ENCODE measurements at places on chromosomes 7 and 10.
A peak's percentile ranks its signal among the peaks of the same experiment; 100 is the strongest.

GRCh38 chr7:25777969-25778708 is 373.9 kb upstream of the NFE2L3 start:
- DNase-seq: no peak

GRCh38 chr7:32255036-32255435 is 184.8 kb upstream of the PDE1C start:
- no peak for DNase-seq

DNA sequence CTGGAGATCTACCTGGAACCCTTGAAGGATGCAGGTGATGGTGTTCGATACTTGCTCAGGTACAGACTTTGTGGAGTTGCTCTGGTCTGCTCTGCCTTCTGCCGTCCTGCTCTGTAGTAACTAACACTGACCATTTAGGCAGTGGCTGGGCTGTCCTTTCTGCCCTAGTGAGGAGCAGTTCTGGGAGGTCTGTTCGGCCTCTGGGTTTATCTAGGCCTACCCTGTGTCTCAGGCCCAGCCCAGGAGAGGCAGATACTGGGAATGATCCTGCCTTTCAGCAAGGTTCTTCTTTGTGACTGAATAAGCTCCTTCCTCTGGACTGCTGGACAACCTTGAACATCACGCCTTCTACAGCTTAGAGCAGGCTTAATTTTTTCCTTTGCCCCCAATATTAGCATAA is 1.7 kb downstream of the ZFYVE27 start:
- no peak for DNase-seq

GRCh38 chr10:21184216-21184615 is 287.1 kb upstream of the NEBL start:
- DNase-seq: no peak

DNA sequence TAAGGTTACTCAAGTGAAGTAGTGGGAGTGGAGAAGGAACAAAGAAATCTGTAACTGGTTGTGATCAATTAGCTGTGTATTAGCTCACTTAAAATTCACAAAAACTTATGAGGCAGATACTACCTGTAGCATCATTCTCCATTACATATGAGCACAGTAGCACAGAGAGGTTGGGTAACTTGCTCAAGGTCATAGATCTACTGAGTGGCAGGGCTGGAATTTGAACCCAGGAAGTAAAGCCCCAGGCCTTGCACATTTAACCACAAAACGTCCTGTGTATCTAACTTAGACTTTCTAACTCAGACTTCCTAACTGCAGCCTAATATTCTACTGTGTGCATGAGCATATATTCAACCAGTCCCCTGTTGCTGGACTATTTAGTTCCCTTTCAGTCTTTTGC is 5.6 kb upstream of the SLF2 start:
- no peak for DNase-seq

- DNase-seq: no peak
Observed at GRCh38 chr10:454860-455259, 234.6 kb downstream of the DIP2C start.

DNA sequence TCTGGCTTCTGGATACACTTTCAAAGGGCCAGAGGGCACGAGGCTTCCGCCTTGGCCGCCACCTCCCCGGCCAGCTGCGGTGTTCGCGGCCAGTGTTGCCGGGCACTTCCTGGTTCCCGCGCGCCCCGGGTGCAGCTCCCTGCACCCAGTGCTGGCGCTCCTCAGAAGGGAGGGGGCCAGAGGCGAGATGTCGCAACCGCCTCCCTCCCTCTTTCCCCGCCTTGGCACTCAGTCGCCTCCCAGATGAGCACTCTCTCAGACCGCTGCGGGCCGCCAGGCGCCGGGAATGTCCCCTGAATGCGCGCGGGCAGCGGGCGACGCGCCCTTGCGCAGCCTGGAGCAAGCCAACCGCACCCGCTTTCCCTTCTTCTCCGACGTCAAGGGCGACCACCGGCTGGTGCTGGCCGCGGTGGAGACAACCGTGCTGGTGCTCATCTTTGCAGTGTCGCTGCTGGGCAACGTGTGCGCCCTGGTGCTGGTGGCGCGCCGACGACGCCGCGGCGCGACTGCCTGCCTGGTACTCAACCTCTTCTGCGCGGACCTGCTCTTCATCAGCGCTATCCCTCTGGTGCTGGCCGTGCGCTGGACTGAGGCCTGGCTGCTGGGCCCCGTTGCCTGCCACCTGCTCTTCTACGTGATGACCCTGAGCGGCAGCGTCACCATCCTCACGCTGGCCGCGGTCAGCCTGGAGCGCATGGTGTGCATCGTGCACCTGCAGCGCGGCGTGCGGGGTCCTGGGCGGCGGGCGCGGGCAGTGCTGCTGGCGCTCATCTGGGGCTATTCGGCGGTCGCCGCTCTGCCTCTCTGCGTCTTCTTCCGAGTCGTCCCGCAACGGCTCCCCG is at the start of gene FFAR4:
FFAR4 (plus strand) TSS at position 231 of the 842 bp plus-strand sequence; CDS start at position 287, 56 bp downstream.
- no peak for DNase-seq

- DNase-seq: no peak
Observed at GRCh38 chr10:86655596-86655995, 1.2 kb downstream of the OPN4 start.

- DNase-seq: no peak
Observed at GRCh38 chr7:16095171-16095950, 326.0 kb downstream of the CRPPA start.

DNA sequence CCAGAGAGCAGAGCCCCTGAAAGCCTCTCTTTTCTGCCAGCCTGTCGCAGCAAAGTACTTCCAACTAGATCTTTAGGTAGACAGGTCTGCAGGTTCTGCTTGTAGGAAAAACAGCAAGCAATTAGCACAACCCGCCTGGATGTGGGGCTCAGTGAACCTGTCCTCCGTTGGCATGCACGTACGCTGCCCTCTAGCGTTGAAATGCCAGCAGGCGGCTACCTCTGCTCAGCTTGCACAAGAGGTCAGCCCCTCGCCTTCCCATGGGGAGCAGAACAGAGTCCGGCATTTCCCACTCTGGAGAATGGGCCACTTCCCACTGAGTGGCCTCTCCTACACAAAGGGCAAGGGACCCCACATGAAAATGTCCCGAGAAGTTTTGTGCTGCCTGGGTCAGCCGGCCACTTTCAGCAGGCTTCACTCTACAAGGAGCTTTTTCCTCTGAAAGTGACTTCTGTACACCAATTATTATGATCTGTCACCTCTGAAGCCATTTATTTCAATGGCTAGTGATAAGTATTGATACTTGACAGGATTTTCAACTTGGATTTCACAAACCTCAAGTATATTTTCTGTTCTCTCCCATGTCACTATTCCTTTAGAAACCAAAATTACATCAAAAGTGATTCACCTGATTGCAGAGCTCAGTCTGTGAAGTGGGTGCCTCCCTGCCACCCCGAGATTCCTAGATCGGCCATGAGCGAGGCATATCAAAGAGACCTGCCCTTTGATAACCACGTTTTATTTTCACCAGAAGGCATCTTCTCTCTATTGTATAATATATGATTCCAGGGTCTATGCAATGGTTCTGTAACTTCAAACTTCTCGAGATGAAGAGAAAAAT is 56.7 kb downstream of the JCAD start:
- DNase-seq: peak; percentile 55

GRCh38 chr10:29955329-29955935 is 104.0 kb downstream of the JCAD start:
- no peak for DNase-seq

DNA sequence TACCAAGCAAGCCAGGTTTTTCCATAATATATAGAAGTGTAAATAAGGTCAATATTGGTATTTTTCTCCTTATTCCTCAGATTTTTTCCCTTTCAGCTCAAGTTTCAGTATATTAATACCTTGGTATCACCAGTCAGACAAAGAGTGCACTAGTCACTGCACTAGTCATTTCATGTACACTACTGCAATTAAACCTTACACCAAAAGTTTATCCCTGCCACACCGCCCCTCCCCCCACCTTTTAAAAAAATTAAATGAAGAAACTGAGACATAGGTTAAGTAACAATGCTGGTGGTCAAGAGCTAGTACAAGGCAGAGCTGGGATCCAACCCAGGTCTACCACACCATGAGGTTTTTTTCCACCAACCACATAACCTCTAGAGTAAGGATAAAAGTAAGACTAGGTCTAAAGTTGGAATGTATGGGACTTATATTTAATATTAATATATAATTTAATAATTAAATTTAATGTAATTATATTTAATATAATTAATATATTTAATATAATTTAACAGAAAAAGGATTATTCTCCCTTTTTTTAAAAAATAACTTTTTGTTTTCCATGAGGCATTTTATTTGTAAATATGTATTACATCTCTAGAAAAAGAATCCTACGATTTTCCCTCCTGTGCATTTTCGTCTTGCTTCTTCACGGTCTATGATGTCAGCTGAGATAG is 68.5 kb downstream of the NT5C2 start:
- DNase-seq: no peak

DNA sequence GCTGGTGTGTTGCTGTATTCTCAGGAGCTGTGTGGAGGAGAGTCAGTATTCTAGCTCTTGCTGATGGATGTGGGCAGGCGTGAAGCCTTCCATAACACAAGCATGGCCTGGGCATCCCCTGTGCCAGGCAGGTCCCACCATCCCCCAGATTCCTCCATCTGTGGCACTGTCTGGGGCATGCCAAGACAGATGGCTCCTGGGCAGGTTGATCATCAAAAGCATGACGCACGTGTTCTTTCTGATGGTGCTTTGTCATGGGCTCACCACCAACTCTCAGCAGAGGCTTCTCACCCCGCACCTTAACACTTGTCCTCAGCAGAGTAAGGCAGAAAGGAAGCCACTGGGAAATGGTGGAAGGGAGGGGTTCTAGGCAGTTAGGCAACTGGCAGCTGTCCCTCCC is 364.3 kb downstream of the PLXNA4 start:
- DNase-seq: no peak

DNA sequence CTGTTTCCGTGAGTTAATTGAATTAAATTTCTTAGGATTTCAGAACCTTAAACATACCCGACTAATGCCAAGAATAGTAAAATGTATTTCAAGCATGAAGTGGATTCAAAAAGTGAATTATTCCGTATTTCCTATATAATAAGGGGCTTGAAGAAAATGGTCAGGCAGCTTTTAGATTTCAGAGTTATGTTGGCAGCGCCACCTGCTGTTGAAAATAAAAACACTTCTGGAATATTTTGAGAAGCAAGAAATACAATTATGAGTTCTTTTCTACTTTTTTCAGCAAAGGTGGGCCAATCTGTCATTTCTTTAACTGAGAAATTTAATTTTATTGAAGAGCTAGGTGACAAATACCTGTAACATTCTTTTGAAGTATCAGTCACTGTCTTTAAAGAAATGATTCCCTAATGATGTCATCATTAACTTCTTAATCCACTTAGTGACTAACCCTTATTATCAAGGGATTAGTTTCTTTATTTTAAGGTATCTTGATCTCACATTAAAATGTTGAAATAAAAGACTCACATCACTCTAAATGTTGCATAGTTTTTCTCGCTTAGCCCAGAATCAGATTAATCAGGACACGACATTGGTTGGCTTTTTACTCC is 36.6 kb upstream of the AGR3 start:
- peak; percentile 48 for DNase-seq

- DNase-seq: no peak
Observed at GRCh38 chr10:100192350-100192749, 6.5 kb upstream of the ERLIN1 start.

- peak; percentile 17 for DNase-seq
Observed at GRCh38 chr10:6275022-6275997, 72.6 kb downstream of the PFKFB3 start.

DNA sequence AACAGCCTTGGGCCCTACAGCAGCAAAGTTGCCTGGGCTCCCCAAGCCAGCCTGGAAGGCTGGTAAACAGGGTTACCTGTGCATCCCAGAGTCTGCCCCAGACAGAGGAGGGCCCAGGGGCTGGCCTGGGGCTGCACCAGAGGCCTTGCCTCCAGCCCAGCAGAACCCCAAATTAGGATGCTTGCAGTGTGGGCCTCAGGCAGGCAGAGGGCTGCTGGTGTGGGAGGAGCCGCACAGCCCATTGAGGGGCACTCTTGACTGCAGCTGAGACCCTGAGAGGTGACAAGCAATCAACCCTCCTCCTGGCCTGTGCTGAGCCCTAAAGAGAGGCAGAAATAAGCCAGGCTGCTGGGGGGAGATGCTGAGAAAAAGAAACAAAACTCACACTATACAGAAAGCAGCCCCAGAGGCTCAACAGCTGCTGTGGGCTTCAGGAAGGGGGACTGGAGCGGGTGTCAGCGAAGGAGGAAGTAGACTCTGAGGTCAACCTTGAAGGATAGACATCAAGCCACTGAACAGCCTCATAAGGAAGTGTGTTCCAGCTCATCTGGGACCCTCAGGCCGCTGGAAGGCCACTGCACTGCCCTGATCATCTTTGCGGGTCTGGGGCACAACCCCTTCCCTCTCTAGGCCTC is 6.6 kb downstream of the AIFM2 start:
- DNase-seq: no peak

- DNase-seq: no peak
Observed at GRCh38 chr7:132065989-132066603, 509.7 kb upstream of the PODXL start.

DNA sequence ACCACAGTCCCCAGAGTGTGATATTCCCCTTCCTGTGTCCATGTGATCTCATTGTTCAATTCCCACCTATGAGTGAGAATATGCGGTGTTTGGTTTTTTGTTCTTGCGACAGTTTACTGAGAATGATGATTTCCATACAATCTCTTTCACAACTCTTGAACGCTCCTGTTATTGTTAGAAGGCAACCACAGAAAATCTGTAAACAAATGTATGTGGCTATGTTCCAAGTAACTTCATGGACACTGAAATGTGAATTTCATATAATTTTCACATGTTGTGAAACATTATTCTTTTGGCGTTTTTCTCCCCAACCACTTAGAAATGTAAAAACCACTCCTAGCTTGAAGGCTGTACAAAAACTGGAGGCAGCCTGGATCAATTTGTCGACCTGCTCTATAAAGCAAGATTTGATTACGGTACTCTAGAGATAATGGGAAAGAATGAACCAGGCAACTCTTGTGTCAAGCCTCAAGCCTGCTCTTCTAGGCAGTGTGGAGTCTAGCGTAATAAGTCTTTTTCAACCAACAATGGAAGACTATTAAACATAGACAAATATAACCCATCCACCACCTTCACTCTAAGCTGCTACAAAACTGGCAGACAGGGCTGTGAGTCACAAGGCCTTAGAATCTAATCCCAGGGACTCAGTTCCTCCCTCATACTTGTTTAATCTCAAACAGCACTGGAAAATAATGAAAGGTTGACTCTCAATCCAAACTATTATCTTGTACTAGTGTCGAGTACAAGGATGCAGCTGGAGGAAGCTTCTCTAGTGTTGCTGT is 22.7 kb downstream of the ARL3 start:
- no peak for DNase-seq

GRCh38 chr7:114405427-114405826 is 9.2 kb upstream of the FOXP2 start:
- no peak for DNase-seq

GRCh38 chr10:27861781-27862180 is 116.2 kb upstream of the MKX start:
- no peak for DNase-seq

GRCh38 chr7:36048141-36048901 is 104.7 kb upstream of the EEPD1 start:
- no peak for DNase-seq

Data from neuronal stem cell (in vitro differentiated cells).